ENCODE measurements at places on chromosomes 11 and 22.
A peak's percentile ranks its signal among the peaks of the same experiment; 100 is the strongest.

GRCh38 chr11:134120143-134120850 lies 51.4 kb downstream of the JAM3 start:
- no peak for DNase-seq

GRCh38 chr11:75429902-75430713 lies 2.9 kb downstream of the KLHL35 start:
- DNase-seq = peak; percentile 55

GRCh38 chr22:17637490-17638181 lies 921 bp upstream of the BCL2L13 start:
- DNase-seq = no peak

DNA sequence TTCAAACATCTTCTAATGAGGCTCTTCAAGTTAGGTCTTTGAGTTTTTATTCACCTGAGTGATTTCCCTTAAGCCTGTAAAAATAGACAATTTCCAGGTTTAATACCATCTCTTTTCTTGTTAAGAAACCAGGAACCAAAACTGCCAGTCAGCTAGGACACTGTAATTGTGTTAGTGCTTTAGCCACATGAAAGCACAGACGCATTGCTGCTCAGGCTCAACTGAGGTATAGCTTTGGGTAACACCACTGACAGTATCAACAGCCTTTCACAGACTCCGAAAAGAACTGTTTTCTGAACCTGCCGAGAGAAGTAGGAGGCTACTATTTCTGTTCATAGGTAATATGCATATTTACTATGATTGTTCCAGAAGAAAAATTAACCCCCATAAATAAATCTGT lies 768.7 kb downstream of the ETS1 start:
- no peak for DNase-seq

GRCh38 chr22:49290711-49291110 lies 537.0 kb downstream of the BRD1 start:
- DNase-seq = no peak

- no peak for DNase-seq
Measured at GRCh38 chr11:118205606-118206378, 19.0 kb downstream of the JAML start.

GRCh38 chr11:12787847-12788246 lies 113.6 kb downstream of the TEAD1 start:
- DNase-seq = no peak

DNA sequence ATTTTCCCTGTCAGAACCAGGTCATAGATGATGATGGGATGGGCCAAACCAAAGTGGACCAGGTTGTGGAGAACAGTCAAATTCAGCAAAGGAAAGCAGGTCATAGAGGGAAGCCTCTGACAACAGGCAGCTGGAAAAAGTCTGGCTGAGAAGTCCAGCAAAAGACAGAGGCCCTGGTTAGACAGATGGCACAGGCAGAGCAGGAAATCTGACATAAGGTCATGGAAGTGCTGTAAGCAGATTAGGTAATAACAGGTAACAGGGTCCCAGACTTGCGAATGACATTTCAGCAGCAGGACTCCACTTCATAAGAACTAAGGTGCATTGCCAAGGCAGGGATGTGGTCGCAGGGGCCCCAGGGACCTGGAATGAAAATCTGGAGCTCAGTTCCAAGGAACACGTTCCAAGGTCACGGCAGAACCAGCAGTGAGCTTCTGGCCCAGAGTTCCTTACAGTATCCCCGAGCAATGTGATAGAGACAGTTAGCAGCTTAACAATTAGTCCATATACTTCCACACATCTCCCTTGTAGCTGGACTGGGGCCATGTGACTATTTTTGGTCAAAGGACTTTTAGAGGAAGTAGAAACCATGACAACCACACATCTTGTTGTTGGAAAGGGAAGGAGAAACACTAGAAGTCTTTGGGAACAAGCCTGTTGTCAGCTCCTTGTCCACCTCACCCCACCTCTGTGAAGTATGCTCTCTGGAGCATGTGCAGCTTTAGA lies 75.4 kb downstream of the ME3 start:
- no peak for DNase-seq

- no peak for DNase-seq
Measured at GRCh38 chr11:86120807-86121206, 51.9 kb upstream of the PICALM start.

- DNase-seq = no peak
Measured at GRCh38 chr22:23207729-23208393, 27.6 kb downstream of the BCR start.

DNA sequence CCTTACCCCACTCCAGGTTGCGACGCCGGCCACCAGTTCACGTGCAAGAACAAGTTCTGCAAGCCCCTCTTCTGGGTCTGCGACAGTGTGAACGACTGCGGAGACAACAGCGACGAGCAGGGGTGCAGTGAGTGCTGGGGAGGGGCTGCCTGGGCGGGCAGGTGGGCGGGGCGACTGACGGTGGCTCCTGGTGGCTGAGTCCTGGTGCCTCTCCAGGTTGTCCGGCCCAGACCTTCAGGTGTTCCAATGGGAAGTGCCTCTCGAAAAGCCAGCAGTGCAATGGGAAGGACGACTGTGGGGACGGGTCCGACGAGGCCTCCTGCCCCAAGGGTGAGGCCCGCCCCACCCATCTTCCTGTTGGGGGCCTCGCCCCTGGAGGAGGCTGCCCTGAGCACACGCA lies 38.7 kb downstream of the ST14 start:
- DNase-seq = no peak

Data from activated CD4-positive, alpha-beta T cell treated with anti-CD3 and anti-CD28 coated beads, Interleukin-2, amount 50 U/mL, for 16 hours (primary cell).